ENCODE measurements at places on chromosomes 1 and 21.

DNA sequence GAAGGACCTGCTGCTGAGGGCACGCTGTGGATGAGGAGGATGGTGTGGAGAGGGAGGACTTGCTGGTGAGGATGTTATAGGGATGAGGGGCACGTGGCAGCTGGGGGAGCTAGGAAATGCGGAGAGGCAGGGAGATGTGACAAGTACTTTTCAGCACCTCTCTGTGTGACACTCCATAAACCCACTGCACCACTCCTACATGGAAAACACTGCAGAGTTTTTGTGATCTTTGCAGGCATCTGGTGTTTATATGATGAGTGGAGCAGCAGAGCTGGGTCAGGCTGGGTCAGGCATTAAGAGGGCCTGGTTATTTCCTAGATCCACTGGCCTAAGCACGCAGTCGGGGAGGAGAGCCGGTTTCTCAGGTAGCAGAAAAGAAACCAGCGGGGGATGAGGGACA, 167.3 kb upstream of the COA6 start:
- no peak for DNase-seq

- no peak for DNase-seq
Measured at GRCh38 chr1:228848406-228848805, 113.1 kb downstream of the RHOU start.

GRCh38 chr1:112904831-112905261, 51.1 kb downstream of the SLC16A1 start:
- no peak for DNase-seq

DNA sequence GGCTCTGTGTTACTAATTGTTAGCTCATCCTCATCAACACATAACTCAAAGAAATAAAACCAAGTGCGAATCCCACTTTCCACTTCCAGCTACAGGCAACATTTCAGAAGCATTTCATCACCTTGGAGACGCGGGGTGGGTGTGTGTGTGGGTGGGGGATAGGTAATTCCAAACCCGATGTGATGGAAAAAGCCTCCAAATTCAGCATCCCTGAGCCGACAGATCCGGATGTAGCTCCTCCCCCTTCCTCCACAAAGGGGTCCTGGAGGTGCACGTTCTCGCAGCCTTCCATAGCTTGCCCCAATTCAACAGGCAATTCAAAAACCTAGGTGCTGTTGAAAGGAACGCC, 486 bp downstream of the HSPA13 start:
- no peak for DNase-seq

GRCh38 chr1:6922096-6922931, 137.1 kb downstream of the CAMTA1 start:
- DNase-seq = no peak

GRCh38 chr1:147169171-147169570, 3.1 kb downstream of the PRKAB2 start:
- DNase-seq = no peak

- DNase-seq = no peak
Measured at GRCh38 chr1:245183429-245183828, 28.6 kb downstream of the KIF26B start.

DNA sequence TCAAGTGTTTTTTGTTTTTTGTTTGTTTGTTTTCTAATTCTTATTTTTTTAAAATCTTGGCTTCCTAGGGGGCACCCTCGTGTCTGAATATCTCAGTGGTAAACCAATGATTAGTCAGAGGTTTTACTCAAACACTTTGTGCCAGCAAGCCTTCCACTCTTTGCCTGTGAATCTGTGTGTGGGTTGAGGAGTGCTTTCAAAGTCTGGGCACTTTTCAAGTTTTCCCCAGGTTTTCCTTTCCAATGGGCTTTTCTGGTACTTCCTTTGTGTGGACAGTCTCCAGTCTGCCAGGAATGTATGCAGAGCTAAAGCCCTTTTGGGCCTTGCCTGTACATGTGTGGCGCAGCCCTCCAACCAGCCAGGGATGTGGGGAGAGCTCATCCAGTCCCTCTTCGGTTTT, 9.7 kb upstream of the PPIE start:
- DNase-seq = no peak

GRCh38 chr1:67916140-67916886, 83.0 kb upstream of the GNG12 start:
- no peak for DNase-seq

DNA sequence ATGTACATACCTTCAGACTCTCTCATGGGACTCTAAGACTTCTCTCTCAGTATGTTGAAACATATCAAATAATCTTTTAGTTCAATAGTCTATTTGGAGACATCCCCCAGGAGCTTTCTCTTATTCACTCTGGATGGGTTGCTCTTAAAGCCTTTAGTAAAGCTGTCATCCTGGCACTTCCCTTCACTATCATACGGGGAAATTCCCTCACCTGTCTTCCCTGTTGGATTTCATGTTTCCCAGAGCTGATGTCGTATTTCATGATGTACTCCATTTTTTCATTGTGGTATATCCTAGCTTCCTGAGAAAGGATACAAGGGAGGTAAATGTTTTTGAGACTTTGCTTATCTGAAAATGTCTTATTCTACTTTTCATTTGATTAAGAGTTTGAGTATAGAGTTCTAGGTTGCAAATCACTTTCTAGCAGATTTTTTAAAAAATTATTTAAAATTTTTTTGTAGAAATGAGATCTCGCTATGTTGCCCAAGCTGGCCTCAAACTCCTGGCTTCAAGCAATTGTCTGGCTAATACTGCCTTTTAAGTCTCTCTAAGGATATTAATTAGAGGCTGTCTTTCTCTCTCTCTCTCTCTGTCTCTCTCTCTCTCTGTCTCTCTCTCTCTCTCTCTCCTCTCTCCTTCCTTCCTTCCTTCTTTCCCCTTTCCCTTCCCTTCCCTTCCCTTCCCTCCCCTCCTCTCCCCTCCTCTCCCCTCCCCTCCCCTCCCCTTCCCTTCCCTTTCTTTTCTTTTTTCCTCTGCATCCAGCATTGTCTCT, 17.0 kb upstream of the MACF1 start:
- no peak for DNase-seq

DNA sequence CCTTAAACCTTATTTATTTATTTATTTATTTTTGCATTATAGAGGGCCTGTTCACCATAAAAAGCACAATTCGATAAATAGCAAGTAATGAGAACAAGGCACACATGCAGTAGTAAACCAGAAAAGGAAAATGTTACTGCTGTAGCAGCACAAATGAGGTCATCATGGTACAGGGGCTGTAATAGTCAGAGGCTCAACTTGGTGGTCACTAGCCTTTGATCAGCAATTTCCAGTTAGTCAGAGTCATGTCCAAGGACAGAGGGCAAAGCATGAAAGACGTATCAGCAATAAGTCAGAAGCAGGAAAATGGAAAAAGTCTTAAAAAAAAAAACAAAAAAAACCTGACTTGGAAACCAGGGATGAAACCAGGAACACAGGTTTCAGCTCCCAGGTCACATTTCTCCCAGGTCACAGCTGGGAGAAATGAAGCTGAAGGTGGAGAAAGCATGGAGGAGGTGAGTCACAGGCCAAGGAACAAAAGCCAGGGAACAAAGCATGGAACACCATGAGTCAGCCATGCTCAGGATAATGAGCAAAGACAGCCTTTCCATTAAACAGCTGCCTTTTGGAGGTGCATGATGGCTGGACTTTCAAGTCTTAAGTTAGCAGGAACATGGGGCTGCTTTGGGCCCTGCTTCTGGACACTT, 556.3 kb downstream of the LTN1 start:
- DNase-seq = no peak

DNA sequence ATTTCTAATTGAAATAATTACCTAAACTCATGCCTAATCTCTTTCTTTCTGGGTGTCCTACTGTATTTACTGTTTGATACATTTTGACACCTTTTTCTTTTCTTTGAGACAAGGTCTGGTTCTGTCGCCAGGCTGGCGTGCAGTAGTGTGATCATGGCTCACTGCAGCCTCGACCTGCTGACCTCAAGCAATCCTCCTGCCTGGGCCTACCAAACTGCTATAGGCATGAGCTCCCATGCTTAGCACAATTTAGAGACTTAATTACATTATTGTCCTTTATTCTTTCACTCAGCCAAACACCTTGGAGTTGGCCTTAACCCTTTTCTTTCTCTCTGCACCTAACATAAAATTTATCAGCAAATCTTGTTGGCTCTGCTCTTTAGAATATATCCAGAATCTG, 139.8 kb upstream of the KIF26B start:
- DNase-seq = no peak

GRCh38 chr1:44262816-44263567, 49.7 kb downstream of the DMAP1 start:
- no peak for DNase-seq

DNA sequence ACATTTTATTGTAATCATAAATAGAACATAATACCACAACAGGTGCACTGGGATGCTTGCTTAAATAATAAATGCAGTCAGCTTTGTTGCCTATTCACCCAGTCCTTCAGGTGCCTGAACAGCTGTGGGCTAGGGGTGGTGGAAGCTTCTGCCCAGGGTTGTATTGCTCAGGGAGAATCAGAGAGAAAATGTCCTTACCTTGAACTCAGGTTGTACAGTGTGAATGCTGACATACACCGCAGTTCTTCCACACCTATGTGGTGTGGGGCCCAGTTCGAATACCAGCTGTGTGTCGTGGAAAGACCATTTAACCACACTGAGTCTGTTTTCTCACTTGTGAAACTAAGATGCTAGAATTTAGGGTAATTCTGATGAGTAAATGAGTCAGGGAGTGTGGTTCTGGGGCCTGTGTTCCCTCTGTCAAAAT, 115.7 kb upstream of the ATP1A1 start:
- DNase-seq = no peak

DNA sequence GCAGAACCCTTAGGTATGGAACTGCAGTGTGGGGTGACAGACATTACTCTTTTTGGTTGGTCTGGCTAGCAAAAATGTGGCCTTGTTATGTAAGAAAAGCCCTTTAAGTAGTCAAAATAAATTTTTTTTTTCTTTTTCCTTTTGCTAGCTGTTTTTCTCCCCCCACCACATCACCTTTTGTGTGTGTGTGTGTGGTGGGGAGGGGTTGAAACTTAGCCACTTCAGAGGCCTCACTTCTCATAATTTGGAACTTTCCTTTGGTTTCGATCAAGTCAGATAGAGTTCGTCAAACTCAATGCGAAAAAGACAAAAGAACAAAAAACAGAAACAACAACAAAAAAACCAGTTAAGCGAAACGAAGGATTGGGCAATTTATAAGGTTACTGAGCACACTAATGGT, 1.9 kb upstream of the PRMT2 start:
- no peak for DNase-seq

GRCh38 chr21:25273959-25274358, 333.3 kb downstream of the MRPL39 start:
- DNase-seq = no peak

GRCh38 chr1:6807782-6808181, 22.5 kb downstream of the CAMTA1 start:
- no peak for DNase-seq

DNA sequence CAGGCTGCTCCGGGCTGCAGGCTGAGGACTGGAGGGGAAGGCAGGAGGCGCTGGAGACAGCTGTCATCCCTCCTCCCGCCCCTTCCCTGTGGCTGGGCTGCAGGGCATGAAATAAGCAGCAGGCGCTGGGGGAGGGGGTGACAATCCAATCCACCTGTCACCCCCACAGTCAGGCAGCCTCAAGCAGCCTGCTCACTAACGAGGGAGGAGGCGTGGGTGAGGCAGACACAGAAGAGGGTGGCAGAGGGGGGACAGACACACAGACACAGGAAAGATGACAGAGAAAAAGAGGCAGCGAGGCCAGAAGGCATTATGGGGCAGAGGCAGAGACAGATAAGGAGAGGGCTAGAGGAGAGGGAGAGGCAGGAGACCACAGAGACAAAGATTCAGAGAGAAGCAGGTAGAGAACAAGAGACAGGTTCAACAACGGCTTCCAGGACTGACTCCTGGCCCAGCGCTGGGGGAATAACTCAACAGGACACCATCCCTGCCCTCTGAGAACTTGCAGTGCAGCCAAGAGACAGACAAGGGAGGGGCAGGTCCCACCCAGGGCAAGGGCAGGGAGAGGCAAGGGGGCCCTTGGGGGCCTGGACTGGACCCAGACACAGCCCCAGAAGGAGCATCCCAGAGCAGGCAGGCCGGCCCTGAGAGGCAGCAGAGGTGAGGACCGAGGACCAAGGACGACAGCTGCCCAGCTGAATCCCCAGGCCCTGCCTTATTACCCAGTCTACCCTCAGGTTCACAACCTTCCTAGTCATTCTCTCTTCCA, 11.2 kb downstream of the MEF2D start:
- no peak for DNase-seq

DNA sequence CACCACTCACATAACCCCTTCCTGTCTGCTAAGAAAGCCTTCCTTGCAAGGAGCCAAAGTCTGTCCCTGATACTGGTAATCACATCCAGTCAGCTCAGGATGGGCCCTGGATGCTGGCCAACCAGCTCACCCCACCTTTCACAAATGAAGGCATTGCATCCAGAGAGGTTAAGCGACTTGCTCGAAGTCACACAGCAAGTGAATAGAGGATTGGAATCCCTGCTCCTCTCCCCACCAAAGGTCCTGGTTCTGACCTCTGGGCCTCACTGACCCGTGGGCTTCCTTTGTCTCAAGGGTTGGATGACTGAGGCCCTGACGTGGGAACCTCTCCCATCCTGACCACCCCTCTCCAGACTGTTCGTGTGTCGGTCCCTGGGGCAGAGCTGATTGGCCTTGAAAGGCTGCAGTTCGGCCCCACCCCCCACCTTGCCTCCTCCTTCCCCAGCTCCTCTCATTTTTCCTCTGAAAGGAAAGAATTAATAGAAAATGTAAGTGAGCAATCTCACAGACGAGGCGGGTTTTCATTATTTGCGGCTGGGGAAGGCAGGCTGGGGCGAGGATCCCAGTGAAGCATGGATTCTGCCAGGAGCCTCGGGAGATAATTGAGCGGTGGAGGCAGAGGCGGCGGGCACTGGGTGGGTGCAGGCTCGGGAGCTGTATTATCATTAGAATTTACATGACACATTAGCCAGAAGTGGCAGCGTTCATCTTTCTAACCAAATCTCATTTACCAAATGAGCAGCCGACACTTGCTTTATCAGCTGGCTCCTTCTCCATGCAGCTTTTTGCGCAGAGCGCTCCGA, 101.5 kb upstream of the CSF3R start:
- DNase-seq = no peak

- DNase-seq = no peak
Measured at GRCh38 chr1:116878804-116879477, 30.8 kb upstream of the PTGFRN start.

DNA sequence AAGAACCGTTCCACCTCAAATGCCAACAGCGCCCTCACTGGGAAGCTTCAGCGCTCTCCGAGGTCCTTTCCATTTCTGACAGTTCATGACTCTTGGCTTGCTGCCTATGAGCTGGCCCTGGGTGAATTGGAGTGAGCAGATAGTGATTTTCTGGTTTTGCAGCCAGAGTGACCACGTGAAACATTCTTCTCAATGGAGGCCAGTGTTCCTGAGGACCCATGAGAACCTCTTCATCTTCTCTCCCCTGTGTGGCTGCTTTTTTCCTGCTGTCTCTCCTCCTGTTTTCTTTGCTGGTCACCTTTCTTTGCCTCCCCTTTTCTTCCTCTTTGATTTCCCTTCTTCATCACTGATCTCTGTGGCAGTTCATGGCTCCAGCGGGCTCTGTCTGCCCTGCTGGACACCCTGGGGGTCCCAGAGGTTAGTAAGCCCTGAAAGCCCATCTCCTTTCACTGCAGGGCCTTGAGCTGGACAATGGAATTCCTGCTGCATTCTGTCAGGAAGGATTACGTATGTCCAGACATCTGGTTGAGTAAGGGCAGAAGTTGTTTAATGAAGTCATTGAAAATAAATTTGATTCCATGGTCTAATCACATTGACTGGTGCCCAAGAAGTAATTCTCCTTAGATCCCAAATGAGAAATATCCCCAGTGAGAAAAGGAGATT, 29.9 kb downstream of the VASH2 start:
- DNase-seq = no peak
